ENCODE measurements at places on chromosomes 3 and 15.

DNA sequence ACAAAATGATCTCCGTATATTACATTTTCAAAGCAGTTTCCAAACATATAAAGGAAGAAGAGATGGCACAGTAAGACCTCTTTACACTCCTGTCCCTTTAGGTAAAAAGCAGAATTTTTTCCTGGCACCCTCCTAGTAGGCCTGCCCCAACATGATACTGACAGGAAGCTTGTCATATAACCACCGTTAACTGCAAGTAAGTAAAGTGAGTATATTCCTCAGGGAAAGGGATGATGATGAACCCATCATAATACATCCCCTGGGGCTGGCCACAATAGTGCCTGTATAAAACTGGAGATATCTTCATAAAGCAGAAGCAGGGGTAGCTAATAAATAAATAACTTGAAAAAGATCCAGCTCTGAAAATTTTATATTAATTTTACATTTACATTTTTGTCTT, 893.0 kb downstream of the DIPK2A start:
- no peaks in the 10 kb centered on the region for H3K27me3 ChIP-seq
- no peaks in the 10 kb centered on the region for H3K4me1 ChIP-seq
- DNase-seq: no peak
- H3K36me3 ChIP-seq: no peaks in the 10 kb centered on the region

DNA sequence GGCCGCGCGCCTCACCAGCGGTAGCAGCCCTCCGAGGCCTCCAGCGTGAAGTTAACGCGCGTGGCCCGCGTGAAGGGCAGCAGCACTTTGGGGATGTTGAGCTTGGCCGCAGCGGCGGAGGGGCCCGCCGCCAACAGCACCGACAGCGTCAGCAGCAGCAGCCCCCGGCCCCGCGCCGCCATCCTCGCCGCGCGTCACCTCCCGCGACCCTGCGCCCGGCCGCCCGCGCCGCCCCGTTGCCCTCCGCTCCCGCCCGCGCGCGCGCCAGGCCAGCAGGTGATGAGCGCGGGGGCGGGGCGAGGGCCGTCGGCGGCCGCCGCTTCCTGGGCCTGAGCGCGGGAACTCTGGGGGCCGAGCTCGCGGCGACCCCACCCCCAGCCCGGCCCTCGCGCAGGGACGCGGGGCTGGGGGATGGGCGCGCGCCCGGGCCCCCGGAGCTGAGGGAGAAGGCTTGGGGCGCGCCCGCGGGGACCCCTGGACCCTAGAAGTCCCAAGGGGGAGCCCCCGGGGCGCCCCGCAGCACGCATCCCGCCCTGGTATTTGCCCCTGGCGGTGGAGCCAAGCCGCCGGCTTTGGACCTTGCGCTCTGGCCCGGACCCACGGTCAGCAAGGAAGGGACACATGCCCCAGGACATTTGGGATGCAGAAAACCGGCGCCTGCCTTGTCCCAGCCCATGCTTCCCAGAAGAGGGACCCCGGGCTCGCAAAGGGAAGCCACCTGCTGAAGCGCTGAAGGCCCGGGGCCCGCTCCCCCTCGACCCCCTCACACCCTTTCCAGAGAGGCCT, at the start of gene NUP210:
NUP210 (minus strand) TSS at position 278 of the 786 bp plus-strand sequence; CDS start at position 182, 96 bp downstream.
- no peaks in the 10 kb centered on the region for H3K27me3 ChIP-seq
- no peaks in the 10 kb centered on the region for H3K36me3 ChIP-seq
- DNase-seq: peak; percentile 59
- peak within 1 kb of the TSS; percentile 81 for H3K4me3 ChIP-seq
- peak within 1 kb of the TSS; percentile 22 for H3K27ac ChIP-seq

GRCh38 chr15:68537097-68537496, 41.7 kb upstream of the CORO2B start:
- no peaks in the 10 kb centered on the region for H3K4me1 ChIP-seq
- H3K27ac ChIP-seq: no peak overlapping the region
- DNase-seq: no peak
- no peaks in the 10 kb centered on the region for H3K27me3 ChIP-seq

DNA sequence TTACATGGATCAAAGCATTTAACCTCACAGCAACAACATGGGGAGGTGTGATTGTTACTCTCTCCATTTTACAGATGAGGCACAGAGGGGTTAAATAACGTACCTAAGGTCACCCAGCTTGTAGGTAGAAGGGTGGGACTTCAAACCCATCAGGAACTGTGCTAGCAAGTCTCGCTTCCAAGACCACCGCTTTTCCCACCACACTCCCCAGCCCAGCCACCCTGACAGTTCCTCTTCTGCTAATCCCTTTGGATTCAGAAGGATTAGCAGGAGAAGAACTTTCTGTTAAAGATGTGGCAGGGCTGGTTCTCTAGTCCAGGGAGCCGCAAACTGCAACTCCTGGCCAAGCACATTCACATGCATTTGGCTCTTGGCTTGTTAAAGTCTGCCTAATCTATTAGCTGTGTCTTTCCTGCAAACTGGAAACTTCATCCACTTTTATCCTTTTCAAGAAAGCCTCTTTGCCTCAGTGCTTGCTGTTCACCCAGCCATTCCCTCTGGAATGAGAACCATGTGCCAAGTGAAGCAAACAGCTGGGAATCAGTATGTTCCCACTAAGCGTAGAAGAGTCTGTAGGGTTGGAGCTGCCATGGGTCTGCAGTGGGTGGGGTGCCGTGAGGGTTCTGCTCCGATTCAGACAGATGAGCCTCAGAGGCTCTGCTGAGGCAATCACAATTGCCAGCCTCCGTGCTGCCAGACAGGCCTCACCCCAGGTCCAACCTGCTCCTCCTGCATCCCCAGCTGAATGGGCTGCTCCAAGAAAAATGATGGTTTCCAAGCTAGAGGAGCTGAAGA, 44.6 kb downstream of the POMGNT2 start:
- DNase-seq: no peak
- H3K4me1 ChIP-seq: no peaks in the 10 kb centered on the region
- peaks cover 2% of the 10 kb centered on the region for H3K36me3 ChIP-seq
- no peak overlapping the region for H3K27ac ChIP-seq
- H3K4me3 ChIP-seq: no peak overlapping the region

DNA sequence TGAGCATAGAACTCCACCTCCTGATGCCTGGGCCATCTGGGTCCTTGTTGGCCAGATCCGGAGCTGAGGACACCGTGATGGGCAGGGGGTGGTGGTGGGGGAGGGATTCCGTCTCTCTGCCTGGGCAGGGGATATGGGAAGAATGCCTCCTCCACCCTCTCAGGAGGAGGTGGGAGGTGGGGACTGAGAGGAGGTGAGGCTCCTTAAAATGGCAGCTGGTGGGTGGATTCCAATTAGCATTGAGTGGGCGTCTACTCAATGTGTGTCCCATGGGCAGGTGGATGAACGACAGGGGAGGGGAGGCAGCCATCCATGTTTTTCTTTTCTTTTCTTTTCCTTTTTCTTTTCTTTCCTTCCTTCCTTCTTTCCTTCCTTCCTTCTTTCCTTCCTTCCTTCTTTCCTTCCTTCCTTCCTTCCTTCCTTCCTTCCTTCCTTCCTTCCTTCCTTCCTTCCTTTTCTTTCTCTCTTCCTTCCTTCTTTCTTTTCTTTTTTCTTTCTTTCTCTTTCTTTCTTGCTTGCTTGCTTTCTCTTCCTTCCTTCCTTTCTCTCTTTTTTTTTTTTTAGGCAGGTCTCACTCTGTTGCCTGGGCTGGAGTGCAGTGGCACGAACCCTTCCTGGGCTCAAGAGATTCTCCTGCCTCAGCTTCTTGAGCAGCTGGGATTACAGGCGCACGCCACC, 5.0 kb downstream of the SLC28A1 start:
- no peaks in the 10 kb centered on the region for H3K36me3 ChIP-seq
- DNase-seq: no peak
- peaks cover 27% of the 10 kb centered on the region for H3K27me3 ChIP-seq
- H3K4me1 ChIP-seq: peaks cover 4% of the 10 kb centered on the region

DNA sequence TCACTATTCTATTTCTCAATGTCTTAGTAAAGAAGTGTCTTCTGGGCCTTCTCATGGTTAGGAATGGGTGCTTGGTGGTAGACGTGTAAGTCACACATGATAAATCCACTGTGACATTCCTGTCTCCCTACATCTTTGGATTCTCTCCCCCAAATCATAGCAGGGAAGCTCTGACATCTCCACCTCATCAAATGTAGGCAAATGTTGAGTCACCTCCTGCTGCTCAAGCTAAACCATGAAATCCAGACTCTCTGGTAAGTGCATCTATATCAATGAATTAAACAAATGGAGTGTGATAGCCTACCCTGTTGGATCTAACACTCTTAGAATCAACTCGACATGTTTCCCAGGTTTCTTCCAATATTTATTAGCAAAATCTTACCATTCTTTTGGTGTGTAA, 42.8 kb upstream of the RPL35A start:
- H3K36me3 ChIP-seq: peaks cover 2% of the 10 kb centered on the region
- no peak overlapping the region for H3K4me3 ChIP-seq
- H3K27ac ChIP-seq: no peak overlapping the region
- DNase-seq: no peak

- no peaks in the 10 kb centered on the region for H3K4me1 ChIP-seq
- H3K27ac ChIP-seq: no peak overlapping the region
- H3K27me3 ChIP-seq: no peaks in the 10 kb centered on the region
- no peaks in the 10 kb centered on the region for H3K36me3 ChIP-seq
- H3K4me3 ChIP-seq: no peak overlapping the region
- no peak for DNase-seq
Observed at GRCh38 chr15:24223739-24224138, 451.8 kb upstream of the NPAP1 start.

GRCh38 chr15:32943711-32944110, 225.9 kb downstream of the GREM1 start:
- no peak overlapping the region for H3K4me3 ChIP-seq
- no peak for DNase-seq
- no peaks in the 10 kb centered on the region for H3K4me1 ChIP-seq

GRCh38 chr3:134605556-134605955, 45.3 kb downstream of the KY start:
- H3K36me3 ChIP-seq: no peaks in the 10 kb centered on the region
- DNase-seq: no peak
- peaks cover 7% of the 10 kb centered on the region for H3K4me1 ChIP-seq
- no peak overlapping the region for H3K4me3 ChIP-seq
- H3K27me3 ChIP-seq: peaks cover 26% of the 10 kb centered on the region
- no peak overlapping the region for H3K27ac ChIP-seq

DNA sequence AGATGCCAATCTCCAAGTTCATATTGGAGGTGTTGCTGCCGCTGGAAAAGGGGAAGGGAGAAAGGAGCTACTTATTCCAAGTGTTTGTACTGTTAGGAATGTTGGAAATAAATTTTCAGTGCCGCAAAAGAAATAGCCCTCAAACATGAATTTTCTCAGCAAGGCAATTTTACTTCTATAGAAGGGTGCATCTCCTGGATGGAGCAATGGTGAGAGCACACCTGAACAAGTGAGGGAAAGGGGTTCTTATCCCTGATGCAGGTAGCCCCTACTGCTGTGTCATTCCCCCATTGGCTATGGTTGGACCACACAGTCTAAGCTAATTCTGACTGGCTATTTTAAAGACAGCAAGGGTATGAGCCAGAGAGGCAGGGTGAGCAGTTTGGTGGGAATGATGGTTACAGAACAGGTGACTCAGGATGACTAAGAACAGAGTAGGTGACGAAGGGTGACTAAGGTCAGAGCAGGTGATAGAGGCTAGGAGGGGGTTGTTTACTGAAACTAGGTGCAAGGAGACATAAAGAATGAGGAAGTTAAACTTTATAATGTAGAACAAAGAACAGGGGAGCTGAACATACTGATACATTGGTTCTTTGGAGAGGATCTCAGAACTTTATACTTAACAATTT, 503.5 kb downstream of the EDEM1 start:
- H3K27me3 ChIP-seq: no peaks in the 10 kb centered on the region
- H3K4me3 ChIP-seq: no peak overlapping the region
- peaks cover 1% of the 10 kb centered on the region for H3K36me3 ChIP-seq
- H3K4me1 ChIP-seq: no peaks in the 10 kb centered on the region

DNA sequence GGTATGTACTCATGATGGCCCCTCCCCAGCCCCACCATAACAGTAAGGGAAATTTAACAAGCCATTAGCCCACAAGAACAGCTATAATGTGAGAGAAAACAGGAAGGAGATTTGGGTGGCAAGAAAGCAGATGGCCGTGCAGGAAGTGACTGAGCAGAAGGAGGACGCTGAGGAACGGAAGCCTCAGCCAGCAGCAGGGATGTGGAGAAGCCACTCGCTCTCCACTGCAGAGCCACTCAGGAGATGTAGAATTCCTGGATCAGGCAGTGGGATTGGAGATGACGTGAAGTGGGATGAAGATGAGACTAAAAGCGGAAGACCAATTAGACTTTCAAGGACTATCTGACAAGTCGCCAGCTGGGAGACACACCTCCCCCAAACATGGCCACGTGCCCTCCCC, 31.2 kb downstream of the PRR23E start:
- DNase-seq: no peak
- no peak overlapping the region for H3K4me3 ChIP-seq
- H3K27me3 ChIP-seq: peaks cover 14% of the 10 kb centered on the region
- no peaks in the 10 kb centered on the region for H3K36me3 ChIP-seq
- H3K4me1 ChIP-seq: peaks cover 3% of the 10 kb centered on the region

GRCh38 chr15:35724626-35725025, 178.7 kb upstream of the DPH6 start:
- H3K27ac ChIP-seq: no peak overlapping the region
- H3K36me3 ChIP-seq: no peaks in the 10 kb centered on the region
- no peak overlapping the region for H3K4me3 ChIP-seq
- no peak for DNase-seq
- H3K27me3 ChIP-seq: no peaks in the 10 kb centered on the region

DNA sequence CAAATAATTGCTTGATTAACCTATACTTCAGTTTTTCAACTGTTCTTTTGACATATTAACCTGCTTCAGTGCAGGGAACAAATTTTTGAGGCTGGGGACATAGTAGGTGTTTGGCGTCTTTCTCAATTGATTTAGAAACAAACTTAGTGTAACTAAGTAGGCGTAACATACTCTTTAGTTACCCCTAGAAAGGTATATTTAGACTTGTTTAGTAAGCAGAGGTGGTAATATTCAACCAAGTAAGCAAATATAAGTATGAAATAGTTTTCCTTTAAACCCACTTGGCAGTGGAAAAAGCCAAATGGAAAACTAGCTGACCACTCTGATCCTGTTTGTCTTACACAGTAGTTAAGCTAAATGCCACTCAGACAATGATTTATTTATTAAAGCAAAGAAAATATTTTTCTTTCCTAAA, 113.2 kb downstream of the MBNL1 start:
- peaks cover 9% of the 10 kb centered on the region for H3K4me1 ChIP-seq
- no peak for DNase-seq
- no peaks in the 10 kb centered on the region for H3K36me3 ChIP-seq
- no peak overlapping the region for H3K27ac ChIP-seq
- no peaks in the 10 kb centered on the region for H3K27me3 ChIP-seq

Measured in progenitor cell of endocrine pancreas (in vitro differentiated cells).